ENCODE measurements at places on chromosomes 6 and 20. TPM values are rescaled to one million over a fixed set of nuclear protein-coding genes. Genes with fewer than 3 reads are reported as not detected.

- DNase-seq: no peak
These were observed 6.5 kb downstream of the PPP1R18 start for GRCh38 chr6:30679765-30680535.

GRCh38 chr6:25233226-25233625, 45.9 kb upstream of the CARMIL1 start:
- no peak for DNase-seq

DNA sequence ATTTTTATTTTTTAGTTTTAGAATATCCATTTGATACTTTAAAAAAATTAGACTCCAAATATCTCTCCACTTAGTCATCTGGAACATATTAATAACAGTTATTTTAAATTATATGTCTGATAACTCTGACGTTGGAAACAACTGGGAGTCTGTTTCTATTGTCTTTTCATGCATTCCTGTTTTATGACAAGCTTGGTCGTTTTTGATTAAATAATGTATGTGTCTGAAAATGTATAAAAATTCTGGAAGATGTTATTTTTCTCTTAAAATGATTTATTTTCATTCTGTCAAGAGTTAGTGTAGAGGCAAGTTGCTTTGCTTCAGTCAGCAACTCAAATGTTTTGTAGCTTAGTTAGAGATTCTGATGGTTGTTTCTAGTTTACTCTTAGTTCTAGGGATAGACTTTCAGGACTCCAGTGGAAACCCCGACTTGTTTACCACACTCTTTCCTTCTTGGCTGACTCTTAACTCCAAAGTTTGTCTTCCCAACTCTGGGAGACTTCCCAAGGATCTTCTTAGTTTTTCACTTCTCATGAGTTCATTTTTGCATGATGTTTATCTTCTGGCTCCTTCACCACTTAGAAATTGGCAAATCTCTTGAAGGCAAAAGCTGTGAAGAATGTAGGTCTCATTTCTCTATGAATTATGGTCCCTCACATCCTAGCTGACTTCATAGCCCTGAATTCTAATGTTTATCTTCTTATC, 190.9 kb downstream of the LAMA2 start:
- DNase-seq: no peak

- no peak for DNase-seq
These were observed 57.0 kb downstream of the SLX4IP start for GRCh38 chr20:10492065-10492464.

The SMIM13 gene
- total RNA-seq: 10.0 TPM

The FBXO5 gene
- total RNA-seq: 1.1 TPM

The FERMT1 gene
- total RNA-seq: 1.0 TPM

The RWDD2A gene
- 2.2 TPM for total RNA-seq

The CLPSL1 gene
- total RNA-seq: not detected

The SEMG1 gene
- not detected for total RNA-seq

The RPL7L1 gene
- total RNA-seq: 70.4 TPM

The GPRC6A gene
- not detected for total RNA-seq
